ENCODE measurements at places on chromosomes 3 and 15. TPM values are rescaled to one million over a fixed set of nuclear protein-coding genes. Genes with fewer than 3 reads are reported as not detected.

RASL12 gene
- polyA plus RNA-seq: not detected

EAF2 gene
- polyA plus RNA-seq: 4.4 TPM

EPB42 gene
- not detected for polyA plus RNA-seq

SOX14 gene
- not detected for polyA plus RNA-seq

FAM227B gene
- 3.7 TPM for polyA plus RNA-seq

ZNF502 gene
- 4.9 TPM for polyA plus RNA-seq

LMAN1L gene
- polyA plus RNA-seq: not detected

NT5DC2 gene
- polyA plus RNA-seq: 63.3 TPM

GOLGA8Q gene
- 0.15 TPM for polyA plus RNA-seq

LRRK1 gene
- 6.2 TPM for polyA plus RNA-seq

UCN2 gene
- polyA plus RNA-seq: 6.3 TPM

PRSS50 gene
- polyA plus RNA-seq: not detected

LRRC31 gene
- polyA plus RNA-seq: not detected

FGD5 gene
- polyA plus RNA-seq: not detected

PBRM1 gene
- 20.3 TPM for polyA plus RNA-seq

EOGT gene
- 39.0 TPM for polyA plus RNA-seq

KNG1 gene
- polyA plus RNA-seq: not detected

SCAANT1 gene
- polyA plus RNA-seq: not detected

LCTL gene
- polyA plus RNA-seq: 0.38 TPM

FLNB gene
- 289 TPM for polyA plus RNA-seq

UTS2B gene
- polyA plus RNA-seq: not detected

COLQ gene
- 0.35 TPM for polyA plus RNA-seq
